NCI-H1417 treated with DMSO at 0.1 percent for 48 hours (cell line): ENCODE measurements at places on chromosomes 5 and 9.

DNA sequence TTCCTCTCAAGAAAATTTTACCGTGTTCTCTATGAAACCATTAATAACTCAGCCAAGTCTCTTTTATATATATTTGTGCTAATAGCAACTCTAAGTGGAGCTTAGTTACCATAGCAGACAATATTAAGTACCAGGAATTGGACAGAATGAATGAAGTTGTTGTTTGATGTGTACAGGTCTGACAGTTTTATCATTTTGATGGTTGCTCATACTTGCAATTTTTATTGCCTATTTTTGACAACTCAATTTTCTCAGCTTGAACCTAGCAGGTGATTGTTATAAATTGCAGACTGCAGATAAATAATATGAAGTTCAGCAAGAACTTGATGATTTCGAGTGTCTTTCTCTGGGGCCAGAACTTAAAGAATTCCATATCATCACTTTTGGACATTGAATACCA lies 163.2 kb downstream of the PLPPR1 start:
- no peak for DNase-seq

GRCh38 chr5:77839691-77840090 lies 63.6 kb upstream of the TBCA start:
- no peak for DNase-seq

- no peak for DNase-seq
Measured at GRCh38 chr9:18791074-18791473, 241.9 kb downstream of the SAXO1 start.

GRCh38 chr9:79924836-79925235 lies 353.1 kb downstream of the TLE4 start:
- no peak for DNase-seq

DNA sequence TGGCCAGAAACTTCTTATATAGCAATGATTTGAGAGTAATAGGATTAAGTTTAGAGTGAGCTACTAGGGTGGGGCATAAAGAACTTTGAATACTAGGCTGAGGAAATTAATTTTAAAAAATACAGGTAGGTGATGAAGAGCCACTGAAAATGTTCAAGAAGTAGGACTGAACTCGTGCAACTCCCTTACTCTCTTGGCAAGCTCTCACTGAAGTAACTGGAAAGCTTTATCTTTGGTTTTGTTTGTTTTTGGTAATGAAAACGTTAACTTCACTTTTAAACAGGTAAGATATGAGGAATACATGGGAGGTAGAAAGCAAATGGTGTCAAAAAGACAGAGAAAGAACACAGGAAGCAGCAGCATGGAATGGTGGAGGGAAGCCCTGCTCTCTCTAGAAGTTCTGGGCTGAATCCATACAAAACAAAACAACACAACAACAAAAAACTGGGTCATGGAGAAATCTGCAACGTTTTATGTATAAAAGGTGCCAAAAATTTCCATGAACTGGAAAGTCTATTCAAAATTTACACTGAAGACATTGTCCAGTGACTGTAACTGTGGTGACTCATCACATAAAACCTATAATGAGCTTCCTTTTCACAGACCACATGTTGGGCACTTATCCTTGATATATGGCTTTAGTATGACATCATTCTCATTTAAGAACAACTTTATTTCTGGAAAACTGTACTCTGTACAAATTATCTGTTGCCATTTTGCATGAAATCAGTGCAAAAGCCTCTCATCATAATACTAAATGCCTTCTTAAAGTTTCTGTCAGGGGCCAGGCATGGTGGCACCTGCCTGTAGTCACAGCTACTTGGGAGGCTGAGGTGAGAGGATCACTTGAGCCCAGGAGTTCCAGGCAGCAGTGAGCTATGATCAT lies 91.2 kb upstream of the CHD1 start:
- DNase-seq = no peak

GRCh38 chr9:94084314-94084713 lies at the start of gene PTPDC1:
Gene PTPDC1, plus strand, starts transcription at chr9:94084464. Its CDS starts 67 bp downstream, at chr9:94084531.
- DNase-seq = no peak

- no peak for DNase-seq
Measured at GRCh38 chr5:12652201-12652600, 748.0 kb upstream of the CTNND2 start.

- DNase-seq = no peak
Measured at GRCh38 chr5:97986069-97986468, 787.4 kb upstream of the RGMB start.

- DNase-seq = no peak
Measured at GRCh38 chr5:87867281-87867680, 401.4 kb downstream of the TMEM161B start.

DNA sequence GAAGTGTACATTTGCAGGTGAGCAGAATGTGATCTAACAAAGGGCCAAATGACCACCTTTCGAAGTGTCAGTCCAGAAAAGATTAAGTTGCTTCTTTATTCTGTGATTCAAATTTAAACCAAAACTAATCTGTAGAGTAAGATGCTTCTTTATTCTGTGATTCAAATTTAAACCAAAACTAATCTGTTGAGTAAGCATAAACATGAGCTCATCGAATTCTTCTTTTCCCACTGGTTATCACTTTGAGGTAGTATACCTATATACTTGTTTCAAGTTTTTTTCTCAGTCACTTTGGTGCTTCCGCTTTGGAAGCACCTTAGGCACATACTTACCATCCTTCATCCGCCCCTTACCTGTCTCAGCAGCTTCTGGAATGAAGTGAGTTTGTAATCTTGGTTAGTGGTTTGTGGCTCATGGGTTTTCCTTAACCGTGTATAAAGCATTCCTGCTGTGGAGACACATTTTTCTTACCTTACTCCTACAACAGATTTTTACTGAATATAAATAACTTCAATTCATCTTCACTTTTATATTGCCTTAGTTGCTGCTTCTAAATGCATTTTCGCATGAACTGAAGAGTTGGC lies 40.7 kb upstream of the CTXN3 start:
- DNase-seq = no peak

DNA sequence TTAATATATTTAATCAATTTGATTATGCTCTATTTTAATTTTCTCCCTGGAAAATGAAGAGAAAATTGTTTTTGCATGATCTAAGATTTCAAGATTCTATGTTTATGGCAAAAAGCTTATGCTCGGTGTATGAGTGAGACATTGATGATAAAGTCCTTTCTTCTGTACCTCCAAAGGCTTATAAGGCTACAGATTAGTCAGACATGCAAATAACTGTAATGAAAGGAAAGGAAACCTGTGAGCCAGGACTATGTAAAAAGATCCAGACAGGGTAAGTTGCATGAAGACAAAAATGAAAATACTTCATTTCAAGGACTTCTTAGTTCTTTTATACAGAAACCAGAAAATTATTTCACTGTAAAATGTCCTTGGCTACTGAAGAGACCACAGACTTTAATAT lies 52.2 kb upstream of the EDIL3 start:
- no peak for DNase-seq

DNA sequence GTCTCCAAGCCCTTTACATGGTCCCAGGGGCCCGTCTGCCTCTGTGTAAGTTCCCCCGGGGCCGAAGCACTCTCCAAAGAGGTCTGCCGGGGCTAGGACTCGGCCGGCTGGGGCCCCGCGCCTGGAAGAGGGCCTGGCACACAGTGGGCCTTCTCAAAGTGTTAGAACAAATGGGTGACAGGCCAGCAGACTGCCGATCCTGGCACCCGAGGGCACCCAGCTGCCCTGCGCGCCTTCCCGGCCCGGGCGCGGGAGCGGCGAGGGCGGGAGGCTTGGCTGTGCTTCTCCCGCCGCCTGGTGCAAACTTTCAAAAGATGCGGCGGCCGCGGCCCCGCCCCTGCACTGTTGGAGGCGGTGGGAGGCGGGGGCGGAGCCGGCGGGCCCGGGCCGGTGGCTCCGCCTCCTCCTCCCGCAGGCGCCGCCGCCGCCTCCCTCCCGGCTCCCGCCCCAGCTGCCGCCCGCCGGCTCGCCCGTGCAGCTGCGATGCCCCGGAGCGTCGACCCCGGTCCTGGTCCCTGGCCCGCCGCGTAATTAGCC lies at the start of gene NEURL1B:
Gene NEURL1B, plus strand, starts transcription at position 442 of the 537 bp plus-strand sequence. CDS start 144 bp downstream, outside the sequence.
- DNase-seq = peak; percentile 15

DNA sequence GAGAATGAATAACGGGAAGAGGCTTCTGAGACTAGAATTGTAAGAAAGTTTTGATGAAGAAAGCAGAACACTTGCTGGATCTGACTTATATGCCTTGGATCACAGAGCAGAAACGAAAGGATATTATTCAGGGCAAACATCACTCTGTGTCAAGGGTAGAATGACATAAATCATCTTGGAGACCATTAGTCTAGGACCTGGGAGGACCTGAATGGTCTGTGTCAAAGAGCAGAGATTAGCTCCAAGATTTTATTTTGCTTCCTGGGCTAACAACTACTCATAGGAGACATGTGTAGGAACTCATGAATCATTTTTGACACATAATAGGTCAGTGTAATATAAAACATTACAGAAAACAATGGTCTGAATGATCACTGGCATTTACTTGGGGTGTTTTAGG lies 417.9 kb downstream of the SLCO4C1 start:
- no peak for DNase-seq

DNA sequence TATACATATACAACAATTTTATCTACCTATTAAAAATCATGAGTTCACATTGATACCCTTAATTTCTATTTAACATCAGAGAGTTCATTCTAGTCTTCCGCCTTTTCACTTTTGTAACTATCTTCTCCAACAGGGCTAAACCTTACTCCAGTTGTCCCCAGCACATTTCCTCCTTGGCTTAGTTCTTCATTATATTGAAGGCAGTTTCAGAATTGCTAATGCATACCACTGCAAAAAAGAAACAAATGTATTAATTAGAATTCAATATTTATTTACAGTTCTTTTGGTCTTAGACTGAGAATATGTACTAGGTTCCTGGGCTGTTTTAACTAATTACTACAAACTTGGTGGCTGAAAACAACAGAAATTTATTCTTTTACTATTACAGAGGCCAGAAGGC lies 132.5 kb downstream of the WDR70 start:
- DNase-seq = no peak

DNA sequence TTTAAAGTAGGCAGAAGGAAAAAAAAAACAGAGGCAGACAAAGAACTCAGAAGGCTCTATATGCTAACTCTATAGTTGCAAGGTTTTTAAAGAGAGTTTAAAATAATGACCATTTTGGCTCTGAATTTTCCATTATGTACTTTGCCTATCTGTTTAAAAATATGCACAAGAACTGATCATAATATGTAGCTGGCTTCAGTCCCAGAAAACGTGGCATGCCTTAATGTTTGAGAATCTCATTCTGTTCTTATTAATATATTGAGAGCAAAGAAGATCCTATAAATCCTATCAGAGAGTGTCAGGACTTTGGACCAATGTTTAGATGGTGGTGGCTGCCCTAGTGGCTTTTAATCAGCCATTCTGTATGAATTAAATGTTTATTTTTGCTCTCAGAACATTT lies 121.5 kb downstream of the JMY start:
- DNase-seq = no peak

GRCh38 chr5:39019254-39019653 lies 54.9 kb downstream of the RICTOR start:
- DNase-seq = no peak

GRCh38 chr9:96492993-96493531 lies 43.1 kb downstream of the HABP4 start:
- no peak for DNase-seq

- DNase-seq = no peak
Measured at GRCh38 chr9:127887792-127888191, 10.3 kb upstream of the AK1 start.

DNA sequence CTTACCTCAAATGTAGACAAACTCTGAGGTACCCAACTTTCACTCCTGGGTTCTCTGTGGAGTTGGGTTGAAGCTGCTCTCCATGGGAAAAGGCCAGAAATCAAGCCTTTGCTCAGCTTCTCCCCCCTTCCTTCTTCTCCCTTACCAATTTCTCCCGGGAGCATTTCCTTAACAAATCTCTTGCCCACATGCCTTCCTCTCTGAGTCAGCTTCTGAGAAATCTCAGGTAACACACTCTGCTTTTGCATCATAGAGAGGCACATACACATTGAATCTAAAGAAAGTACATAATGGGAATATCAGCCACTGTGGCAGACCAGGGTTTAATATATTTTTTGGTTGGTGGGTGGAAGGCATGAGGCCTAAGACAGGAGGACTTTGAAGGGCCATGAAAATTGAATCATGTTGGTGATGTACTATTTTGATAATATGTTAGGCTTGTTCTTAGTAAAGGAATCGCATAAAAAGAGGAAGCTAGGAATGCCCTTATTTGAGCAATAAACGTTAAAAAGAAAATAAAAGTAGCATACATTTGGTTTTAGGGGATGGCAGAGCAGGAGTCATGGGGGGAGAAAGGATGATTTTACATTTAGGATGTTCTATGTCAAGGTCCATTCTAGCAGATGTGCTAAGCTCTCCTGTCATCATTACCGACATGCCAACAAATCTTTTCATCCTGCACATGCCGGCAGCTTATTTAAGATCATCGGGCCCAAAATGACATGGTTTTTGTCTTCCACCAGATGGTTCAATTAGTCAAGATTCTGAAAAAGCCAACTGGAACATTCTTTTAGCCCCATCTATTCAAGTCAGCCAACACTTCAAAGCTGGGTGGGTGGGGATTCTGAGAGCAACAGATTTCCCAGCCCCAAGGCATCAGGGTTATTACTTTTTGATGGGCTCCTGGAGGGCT lies 199.5 kb upstream of the CLINT1 start:
- no peak for DNase-seq

DNA sequence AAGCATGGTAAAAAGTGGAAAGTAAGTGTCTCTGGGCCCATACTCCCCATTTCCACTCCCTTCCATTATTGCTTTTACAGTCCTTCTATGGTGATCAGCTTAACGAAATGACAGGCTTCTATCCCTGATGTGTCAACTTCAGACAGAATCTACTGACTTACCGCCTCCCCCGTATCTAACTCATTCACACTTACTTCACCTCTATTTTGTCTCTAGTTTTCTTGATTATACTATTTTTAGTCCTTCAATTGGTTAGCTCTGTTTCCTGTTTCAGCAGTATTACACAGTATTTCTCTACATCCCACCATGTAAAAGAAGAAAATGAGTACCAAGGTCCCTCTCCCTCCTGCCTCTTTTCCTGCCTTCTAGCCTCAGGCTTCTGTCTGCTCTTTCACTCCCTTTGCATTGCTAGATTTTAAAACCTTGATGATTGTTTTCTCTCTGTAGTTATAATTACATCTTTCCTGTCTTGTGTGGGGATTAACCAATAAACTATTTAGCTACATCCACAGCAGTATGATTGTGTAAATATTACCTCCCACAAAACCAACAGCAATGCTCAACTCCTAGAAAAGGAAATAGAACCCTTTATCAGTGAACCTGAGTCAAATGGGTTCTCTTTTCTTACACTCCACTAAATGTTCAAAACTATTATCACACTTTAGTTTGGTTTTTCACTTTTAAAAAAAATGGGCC lies 53.4 kb downstream of the GNAQ start:
- peak; percentile 70 for DNase-seq

- DNase-seq = no peak
Measured at GRCh38 chr9:82791692-82792091, 271.2 kb downstream of the RASEF start.

- DNase-seq = no peak
Measured at GRCh38 chr5:125032286-125032685, 285.8 kb upstream of the ZNF608 start.
